Mesenchymal stem cell (in vitro differentiated cells and primary cell): ENCODE measurements at places on chromosomes 5 and 9.
A peak's percentile ranks its signal among the peaks of the same experiment; 100 is the strongest.

DNA sequence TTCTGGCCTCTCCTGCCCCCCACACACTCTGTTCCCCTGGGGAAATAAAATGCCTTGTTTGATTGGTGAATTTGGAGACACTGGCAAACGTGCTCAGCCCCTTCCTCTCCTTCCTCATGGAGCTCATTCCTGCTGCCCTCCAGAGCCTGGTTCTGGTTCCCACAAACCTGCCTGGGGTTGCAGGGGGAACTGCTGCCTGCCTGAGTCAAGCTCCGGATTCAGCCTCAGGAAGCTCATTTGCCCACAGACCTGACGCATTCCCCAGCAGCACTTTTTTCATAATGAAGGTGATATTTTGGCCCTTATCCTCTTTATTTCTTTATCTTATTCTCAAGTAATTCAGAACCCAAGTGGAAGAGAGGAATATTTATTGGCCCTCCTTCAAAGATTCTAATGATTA lies 140.5 kb downstream of the TTLL11 start:
- no peak for DNase-seq

DNA sequence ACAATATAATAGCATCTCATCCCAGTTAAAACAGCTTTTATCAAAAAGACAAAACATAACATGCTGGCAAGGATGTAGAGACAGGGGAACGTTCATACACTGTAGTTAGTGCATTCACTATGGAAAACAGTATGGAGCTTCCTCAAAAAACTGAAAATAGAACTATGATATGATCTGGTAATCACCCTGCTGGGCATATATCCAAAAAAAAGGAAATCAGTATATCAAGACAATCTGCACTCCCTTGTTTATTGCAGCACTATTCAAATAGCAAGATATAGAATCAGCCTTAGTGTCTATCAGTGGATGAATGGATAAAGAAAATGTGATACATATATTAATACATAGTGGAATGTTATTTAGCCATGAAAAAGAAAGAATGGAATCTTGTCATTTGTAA lies 88.5 kb downstream of the PBX3 start:
- no peak for DNase-seq

DNA sequence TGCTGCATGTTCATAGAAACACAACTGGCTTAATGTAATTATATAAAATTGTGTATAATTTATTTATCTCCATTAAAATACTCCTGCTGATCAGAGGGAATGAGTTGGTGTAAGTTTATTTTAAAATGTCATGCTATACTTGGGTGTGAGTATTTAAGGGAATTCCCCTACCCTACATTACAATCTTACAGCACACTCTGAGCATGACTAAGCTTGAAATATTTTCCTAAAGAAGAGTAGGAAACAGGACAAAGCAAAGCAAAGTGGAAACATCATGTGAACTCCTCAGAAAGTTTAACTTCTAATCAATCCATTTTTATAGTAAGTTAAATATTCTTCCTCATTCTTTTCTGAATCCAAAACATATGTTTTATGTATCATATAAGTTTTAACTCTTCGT lies 1271.3 kb downstream of the EFNA5 start:
- peak; percentile 78 for DNase-seq

DNA sequence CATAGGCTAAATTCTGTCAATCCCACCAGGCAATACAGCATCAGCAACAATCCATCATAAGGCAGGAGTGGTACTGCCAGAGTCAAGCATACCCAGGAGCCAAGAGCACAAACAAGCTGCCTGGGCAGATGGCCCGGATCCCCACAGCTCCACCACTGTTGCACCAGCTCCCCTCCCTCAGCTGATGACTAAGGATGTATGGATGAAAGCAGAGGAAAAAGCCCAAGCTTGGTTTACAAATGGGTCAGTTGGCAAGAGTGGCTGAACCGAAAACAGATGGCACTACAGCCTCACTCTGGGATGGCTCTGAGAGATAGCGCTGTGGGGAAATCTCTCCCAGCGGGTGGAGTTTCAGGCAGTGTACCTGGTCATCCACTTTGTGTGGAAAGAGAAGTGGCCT lies 29.4 kb downstream of the DROSHA start:
- no peak for DNase-seq

- DNase-seq, result no peak
Measured at GRCh38 chr5:136166909-136167308, 26.1 kb downstream of the SMIM32 start.

- no peak for DNase-seq
Measured at GRCh38 chr9:111974092-111974681, 77.6 kb downstream of the UGCG start.

GRCh38 chr5:161369022-161369421 lies 177.5 kb downstream of the GABRB2 start:
- no peak for DNase-seq

DNA sequence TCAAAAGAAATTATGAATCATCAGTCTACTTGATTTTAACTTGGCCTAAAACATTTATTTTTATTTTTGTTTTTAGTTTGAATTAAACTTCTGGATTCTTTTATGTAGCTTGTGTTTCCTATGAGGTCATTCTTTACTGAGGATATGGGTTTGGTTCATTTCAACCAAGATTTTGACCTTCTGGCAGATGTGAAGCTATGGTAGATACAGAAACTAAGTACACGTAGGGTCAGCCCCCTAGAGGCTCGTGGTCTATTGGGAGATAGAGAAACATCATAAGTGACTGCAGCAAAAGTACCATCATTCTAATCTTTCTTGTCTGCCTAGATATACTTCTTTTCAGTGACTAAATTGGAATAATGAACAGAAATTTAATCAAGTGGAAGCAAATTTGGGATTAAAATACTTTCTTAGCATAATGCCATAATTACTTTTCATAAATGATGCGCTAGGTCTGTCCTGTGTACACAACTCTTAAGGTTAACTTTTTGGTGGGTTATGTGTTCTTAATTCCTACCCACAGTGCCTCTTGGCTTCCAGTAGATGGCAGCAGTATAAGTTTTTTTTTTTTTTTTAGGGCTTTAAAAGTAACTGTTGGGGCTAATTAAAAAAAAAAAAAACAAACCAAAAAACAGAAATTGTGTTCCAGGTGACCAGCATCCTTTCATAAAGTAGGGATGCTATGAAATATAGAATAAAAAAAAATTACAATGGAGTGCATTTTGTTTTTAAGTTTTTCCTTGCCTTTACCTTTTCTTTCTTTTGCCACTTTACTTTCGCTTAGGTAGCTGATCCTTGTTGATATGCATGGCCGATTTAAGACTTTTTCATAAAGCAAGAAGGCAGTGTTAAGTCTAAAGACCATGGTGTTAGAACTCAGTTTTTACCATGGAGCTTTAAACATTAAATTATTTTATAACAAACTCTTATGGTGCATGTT lies 49.9 kb downstream of the LRRTM2 start:
- DNase-seq, result peak; percentile 54

GRCh38 chr5:163503106-163504078 lies 2.0 kb upstream of the MAT2B start:
- DNase-seq, result peak; percentile 84

DNA sequence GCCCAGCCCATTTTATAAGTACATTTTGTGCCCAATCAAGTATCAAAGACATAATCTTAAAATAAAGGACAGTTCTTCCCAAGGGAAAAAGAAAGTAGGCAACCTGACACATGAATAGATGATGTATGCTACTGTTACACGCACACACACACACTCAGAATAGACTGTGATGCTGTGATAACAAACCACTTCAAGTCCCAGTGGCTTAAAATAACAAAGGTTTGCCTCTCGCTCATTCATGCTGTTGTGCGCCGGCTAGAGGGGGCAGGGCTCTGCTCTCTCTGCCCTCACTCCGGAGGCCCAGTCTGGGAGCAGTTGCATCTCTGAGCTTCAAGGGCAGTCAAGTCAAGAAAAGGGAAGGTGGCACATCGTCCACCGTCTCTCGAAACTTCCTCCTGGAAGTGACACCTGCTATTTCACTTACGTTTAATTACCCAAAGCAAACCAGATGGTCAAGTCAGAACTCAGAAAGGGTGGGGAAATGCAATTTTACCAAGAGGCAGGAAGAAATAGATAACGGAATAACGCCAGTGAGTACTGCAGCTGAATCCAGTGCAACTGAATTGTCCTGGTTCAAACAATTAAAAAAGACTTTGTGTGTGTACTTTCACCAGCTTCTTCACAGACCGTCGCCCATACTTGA lies 43.3 kb downstream of the ANKRD33B start:
- peak; percentile 89 for DNase-seq

DNA sequence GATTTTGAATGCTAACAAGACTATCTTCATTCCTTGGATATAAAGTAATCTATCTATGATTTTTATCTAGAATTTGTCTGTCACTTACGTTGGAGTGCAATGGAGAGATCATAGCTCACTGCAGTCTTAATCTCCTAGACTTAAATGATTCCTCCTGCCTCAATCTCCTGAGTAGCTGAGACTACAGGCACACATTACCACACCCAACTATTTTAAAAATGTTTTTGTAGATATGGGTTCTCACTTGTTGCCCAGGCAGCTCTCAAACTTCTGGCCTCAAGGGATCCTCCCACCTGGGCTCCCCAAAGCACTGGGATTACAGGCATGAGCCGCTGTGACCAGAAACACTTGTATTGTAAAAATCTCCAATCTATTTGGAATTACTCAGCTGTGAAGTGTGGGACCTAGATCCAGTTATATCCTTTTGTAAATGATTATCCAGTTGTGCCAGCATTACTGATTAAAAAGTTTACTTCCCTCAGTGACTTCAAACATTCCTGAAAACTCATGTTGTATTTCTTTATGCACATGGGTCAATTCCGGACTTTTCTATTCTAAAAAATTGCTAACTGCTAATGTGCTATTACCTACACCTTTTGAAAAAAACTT lies 1793.8 kb upstream of the WWC1 start:
- DNase-seq, result no peak

DNA sequence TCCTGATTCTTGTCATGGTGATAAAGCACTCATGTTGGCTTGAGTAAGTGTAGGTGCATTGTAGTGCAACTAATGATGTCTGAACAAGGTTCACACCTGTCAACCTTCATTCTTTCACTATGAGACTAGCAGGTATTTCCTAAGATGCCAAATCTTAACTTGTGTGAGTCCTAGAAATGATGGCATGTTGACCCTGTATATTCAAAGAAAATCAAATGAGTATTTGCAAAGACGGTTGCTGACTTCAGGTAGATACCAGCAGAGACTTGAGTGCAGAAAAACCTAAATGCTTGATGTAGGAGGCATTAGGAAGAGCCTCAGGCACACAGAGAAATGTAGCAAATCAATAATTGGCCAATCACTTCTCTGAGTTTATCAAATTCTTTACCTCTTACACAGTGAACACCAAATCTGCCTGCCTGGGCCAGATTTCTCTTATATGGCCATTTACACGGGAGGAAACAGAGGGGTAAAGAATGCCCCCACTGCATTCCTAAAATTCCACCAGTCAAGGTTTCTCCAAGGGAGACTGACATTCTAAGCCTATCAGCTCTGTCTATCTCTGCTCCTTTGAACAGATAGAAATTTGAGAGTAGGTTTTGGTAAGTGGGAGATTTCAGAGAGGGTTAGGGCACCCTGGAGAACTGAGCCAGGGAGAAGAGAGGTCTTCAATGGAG lies 488.6 kb upstream of the WWC1 start:
- no peak for DNase-seq

- no peak for DNase-seq
Measured at GRCh38 chr9:2354216-2354615, 267.4 kb upstream of the VLDLR start.

- DNase-seq, result no peak
Measured at GRCh38 chr5:170104299-170104698, 1.4 kb upstream of the FOXI1 start.

DNA sequence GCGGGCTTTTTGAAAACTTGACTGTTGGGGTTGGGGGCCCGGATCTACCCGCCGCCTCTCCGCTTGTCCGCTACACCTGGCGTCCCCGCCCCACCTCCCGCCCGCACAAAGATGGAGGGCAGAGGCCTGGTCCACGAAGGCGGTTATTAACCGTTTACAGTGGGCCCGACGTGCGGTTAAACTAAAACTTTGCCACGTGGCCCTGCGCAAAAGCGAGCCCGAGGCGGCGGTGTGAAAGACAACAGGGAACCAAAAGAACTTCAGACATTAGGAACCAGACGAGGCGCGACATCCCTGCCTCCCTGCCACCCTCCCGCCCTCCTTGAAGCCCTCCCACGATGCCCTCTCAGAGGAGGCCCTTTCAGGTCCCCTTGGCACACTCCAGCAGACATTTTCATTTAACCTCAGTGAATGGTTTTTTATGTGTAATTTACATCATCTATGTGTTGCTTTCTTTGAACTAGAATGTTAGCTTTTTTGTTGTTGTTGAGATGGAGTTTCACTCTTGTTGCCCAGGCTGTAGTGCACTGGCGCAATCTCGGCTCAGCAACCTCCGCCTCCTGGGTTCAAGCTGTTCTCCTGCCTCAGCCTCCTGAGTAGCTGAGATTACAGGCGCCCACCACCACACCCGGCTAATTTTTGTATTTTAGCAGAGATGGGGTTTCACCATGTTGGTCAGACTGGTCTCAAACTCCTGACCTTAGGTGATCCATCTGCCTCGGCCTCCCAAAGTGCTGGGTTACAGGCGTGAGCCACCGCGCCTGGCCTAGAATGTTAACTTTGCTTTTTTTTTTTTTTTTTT lies 999 bp upstream of the HNRNPA0 start:
- DNase-seq, result no peak

- no peak for DNase-seq
Measured at GRCh38 chr9:98747476-98747875, 38.7 kb upstream of the GABBR2 start.

GRCh38 chr5:134479839-134480238 lies 45.6 kb upstream of the JADE2 start:
- no peak for DNase-seq
